ENCODE measurements at places on chromosomes 2 and 18.
A peak's percentile ranks its signal among the peaks of the same experiment; 100 is the strongest.

DNA sequence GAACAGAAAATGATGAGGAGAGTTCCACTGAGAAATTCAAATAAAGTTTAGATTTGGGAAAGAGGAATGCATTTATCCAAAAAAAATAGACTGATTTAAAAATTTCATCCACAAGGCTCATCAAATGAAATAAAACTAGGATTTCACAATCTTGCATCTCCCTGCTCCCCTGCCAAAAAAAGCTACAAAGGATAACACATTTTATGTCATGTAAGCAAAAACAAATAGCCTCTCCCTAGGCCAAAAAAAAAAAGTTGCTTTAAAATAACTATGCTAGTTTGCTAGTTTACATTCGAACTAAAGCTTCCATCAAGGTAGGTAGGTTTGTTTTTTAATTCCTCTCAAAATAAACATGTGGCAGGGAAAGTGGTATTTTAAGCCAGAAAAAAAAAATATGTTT is 465.5 kb upstream of the ID2 start:
- peak; percentile 64 for DNase-seq

GRCh38 chr2:220687231-220687843 is 884.8 kb downstream of the EPHA4 start:
- DNase-seq = peak; percentile 76

- DNase-seq = no peak
Observed at GRCh38 chr18:3689091-3689490, 239.1 kb downstream of the TGIF1 start.

DNA sequence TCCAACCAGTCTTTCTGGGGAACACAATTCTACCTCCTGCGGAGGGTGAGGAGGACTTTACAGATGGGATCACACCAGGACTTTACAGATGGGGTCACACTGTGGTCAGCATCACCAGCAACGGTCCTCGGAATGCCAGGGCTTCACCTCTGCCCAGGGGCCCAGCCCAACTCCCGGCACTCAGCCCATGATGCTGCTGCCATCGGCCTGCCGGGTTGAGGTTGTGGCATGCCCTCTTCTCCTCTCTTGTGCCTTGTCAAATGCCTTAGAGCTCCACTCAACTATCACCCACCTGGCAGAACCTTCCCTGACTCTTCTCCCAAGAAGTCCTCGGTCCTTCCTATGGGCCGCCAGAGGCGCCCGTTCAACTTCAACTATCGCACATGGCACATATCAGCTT is 166.7 kb downstream of the CTIF start:
- DNase-seq = no peak

DNA sequence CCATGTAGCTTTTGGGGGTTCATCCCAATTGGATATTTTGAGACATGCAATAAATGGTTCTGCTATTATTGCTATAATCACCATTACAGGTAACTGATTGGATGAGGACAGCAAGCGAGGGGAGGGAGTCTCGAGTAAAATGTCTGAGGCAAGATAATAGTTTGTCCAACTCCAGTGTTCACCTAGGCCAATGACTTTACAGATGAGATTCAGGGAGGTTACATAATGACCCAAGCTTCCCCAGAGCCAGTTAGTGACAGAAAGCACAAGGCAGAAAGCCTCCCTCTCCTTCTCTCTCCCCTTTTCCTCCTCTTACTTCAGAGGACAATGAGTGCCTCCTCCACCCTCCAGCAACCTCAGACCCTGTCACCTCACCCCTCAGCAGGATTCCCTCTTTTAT is 98.4 kb upstream of the GLS start:
- DNase-seq = no peak

DNA sequence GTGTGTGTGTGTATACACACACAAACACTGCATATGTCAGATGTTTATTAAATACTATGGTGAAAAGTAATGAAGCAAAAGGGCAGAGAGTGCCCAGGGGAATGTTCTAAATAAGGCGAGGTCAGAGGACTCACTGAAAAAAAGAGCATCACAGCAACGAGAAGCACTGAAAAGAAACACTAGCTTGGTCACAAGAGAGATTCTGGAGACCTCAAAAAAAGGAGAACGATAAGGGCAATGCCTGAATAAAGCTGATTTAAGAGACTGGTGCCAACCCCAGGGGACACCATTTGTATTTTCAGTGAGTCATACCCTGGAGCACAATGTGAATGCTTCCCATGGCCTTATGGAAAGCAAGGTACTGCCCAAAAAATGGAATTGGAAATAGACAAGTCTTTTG is 14.5 kb downstream of the SLC40A1 start:
- no peak for DNase-seq

DNA sequence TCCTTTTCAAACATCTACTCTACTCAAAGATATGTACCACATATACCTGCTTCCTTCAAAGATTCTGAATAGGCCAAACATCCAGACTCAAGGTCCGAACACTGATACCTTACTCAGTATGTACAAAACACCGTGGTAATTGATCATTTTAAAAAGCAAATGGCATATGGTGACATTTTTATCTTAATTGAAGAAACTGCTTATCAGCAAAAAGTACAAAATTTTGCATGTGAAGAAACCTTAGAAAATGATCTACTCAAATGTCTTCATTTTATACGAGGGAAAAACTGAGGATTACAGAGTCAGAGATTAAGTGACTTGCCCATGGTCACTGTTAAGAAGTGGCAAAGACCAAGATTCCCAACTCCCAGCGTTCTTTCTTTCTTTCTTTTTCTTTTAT is 133.0 kb downstream of the CACNB4 start:
- DNase-seq = no peak

- no peak for DNase-seq
Observed at GRCh38 chr2:74714691-74715080, 60.6 kb downstream of the SEMA4F start.

- no peak for DNase-seq
Observed at GRCh38 chr2:65794994-65795393, 362.6 kb upstream of the SPRED2 start.

- DNase-seq = peak; percentile 28
Observed at GRCh38 chr18:42614619-42615293, 500.7 kb downstream of the RIT2 start.

- peak; percentile 7 for DNase-seq
Observed at GRCh38 chr2:196939371-196939770, 12.9 kb upstream of the PGAP1 start.

Measured in umbilical cord (tissue), 2 donors.